ENCODE measurements at places on chromosomes 3 and 15.
A peak's percentile ranks its signal among the peaks of the same experiment; 100 is the strongest.

GRCh38 chr3:129513705-129514104 lies 14.7 kb upstream of the RHO start:
- DNase-seq: no peak

DNA sequence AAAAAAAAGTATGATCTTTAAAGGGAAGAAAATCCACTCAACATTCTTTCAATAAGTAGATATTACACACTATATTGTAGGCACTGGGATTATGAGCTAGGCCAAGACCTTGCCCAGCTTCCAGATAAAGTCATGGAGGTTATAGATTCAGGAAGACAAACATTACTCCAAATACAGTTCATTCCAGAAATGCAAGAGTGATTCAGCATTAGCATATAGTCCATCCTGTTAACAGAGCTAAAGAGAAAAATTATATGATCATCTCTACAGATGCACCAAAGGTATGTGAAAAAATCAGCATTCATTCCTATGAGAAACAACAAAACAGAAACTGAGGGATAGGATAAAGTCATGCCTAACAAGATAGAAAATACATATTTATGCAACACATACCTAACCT lies 42.1 kb upstream of the NSMCE3 start:
- DNase-seq: no peak

GRCh38 chr15:49852756-49853155 lies 231.9 kb downstream of the DTWD1 start:
- DNase-seq: no peak

GRCh38 chr15:80662757-80663553 lies 32.2 kb upstream of the ABHD17C start:
- DNase-seq: no peak

GRCh38 chr3:129890125-129890524 lies 3.4 kb downstream of the TMCC1 start:
- no peak for DNase-seq

DNA sequence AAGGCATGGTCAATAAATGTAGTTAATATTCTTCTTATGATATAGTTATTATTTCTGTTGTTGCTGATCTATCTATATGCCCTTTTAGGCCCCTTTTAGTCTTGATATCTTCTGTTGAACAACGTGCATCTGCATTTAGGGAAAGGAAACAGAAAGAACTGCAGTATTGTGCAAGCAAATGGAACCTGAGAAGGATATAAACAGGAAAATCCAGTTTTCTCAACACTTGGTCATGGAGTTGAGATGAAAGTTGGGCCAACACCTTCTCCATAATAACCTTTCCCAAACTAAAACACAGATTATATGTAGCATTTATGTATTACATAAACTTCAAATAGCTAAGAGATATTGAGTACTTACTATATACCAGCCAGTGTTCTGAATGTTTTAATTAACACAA lies 179.7 kb downstream of the ADAMTS9 start:
- no peak for DNase-seq

- peak; percentile 15 for DNase-seq
These were observed 149.9 kb upstream of the RASGRP1 start for GRCh38 chr15:38714309-38715072.

DNA sequence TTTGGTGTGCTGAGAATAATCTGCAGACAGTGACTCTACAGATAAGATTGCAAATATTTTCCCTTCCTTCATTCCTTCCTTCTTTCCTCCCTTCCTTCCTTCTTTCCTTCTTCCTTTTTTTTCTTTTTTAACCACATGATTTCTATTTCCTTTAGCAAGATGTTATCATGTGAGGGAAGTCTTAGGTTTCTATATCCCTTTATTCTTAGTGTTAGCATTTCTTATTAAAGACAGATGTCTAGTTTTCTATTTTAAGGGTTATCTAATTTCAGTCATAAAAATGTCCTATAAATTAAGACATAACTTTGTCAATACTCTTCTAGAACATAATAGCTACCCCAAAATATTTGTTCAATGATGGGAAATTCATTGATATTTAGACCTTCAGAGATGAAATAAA lies 470.9 kb downstream of the LPP start:
- DNase-seq: no peak

DNA sequence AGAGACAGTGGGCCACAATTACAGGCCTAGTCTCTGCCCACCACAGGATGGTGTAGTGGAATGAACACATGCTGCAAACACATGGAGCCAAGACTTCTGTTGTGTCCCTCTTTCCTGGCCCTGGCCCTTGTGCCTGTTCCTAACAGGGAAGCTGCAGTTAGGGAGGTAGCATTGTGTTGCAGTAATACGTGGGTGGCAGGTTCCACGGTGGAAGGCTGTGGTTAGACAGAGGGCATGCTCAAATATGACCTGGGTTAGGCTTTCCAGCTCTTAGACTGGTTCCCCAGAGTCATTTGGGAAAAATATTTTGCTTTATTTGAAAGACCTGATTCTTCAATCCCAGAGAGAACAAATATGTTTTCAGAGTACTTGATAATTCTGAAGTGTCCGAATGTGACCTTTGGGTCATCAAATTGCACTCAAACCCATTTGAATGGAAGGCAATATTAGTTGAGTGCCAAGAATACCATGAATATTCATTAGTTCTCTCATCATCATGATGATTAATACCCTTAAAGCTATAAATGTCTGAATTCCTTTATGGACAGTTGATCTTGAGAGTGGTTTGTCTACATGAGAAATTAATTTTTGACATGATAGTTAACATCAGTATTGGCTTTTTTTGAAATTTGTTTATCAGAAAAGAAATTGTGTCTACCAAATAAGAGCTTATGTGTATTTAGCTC lies 28.5 kb downstream of the PLAAT1 start:
- no peak for DNase-seq

- DNase-seq: no peak
These were observed 204.7 kb downstream of the TBL1XR1 start for GRCh38 chr3:176992565-176992964.

DNA sequence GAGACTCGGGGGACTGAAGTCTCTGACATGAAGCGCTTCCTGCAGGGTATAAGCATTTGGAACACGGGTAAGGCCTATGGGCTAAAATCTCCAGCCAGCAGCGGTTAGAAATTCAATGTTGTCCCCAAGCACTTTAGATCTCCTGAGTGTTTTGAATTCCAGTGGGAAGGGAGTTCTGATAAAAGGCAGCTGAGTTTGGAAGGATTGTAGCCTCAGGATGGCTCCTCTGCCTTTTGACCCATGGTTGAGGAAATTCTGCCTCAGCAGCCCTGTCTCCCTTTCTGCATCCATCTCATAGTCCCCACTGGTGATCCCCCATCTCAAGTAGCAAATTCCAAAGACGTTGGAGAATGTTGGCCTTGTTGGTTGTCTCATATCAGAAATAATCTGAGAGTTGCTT lies 24.2 kb upstream of the HACD2 start:
- no peak for DNase-seq

DNA sequence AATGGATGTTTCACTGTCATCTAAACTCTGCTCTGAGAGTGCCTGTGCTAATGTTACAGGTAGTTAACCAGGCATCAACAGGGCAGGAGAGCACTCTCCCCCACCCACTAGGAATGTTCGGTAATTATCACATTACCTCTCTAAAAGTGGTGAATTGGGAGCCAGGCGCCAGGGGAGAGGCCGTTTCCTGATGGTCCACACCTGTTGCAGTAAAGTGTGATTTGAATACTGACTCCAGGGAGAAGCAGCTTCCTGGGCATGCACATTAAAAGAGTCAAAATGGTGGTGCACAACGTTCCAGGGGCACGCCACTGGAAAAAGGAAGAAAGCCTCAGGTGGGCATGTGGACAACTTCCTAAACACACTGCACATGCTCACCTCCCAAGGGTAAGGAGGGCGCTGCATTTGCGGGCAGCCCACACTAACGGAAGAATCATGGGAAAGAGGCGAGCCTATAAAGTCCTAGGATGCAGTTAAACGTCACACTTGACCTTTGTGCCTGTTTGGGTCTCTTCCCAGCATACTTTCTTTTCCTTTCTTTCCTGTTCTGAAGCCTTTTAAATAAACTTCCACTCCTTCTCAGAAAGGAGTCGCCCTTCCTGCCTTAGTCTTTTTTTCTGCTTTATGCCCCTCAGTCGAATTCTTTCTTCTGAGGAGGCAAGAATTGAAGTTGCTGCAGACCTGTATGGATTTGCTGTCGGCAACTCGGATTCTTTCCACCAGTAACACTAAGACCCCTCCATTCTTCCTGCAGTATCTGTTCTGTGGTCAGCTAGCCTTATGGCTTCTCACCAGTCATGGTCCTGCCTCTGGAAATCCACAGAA lies 28.9 kb upstream of the GPD1L start:
- DNase-seq: no peak

DNA sequence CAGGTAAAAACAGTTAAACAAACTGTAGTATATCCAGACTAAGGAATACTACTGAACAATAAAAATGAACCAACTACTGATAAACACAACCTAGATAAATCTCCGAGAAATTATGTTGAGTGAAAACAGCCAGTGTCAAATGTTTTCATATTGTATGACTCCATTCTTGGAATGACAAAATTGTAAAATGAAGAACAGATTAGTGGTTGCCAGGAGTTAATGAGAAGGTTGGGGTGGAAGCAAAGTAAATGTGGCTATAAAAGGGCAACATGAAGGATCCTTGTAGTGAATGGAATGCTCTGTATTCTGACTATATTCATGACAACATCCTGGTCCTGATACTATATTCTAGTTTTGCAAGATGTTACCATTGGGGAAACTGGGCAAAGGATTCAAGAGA lies 27.5 kb upstream of the ACKR4 start:
- DNase-seq: no peak

DNA sequence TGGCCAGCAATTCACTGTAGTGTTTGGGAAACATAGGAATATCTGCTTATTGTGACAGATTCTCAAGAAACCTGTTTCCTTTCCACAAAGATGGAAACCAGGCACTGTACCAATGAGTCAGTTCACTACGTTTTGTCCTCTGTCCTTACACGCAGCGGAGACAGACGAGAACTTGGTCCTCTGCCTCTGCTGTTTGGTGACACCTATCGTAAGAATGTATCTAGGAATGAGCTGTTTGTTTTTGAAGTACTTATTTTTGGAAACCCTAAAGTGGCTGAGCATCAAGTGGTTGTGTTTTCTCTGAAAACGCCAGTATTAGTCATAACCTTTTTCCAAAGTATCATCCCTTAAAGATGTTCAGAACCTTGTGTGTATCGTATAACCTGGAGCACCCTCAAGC lies 93.0 kb downstream of the PGPEP1L start:
- DNase-seq: no peak

DNA sequence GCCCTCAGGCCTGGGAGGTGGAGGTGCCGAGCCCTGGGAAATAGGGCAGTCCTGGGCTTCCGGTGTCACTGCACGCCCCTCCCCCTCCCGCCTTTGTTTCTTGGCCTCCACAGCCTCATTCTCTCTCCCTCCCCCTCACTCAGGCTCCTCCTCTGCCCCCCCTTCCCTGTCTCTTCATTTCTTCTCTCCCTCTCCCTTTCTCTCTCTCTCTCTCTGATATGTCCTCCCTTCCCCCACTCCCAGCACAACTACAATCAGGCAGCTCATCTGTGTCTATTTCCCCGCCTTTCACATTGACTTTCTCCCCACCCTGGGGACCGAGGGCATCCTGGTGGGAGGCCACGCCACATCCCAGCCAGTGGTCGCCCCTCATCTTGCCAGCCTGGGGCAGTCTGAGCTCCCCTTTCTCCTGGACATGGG lies 40.2 kb downstream of the IDH2 start:
- no peak for DNase-seq

- no peak for DNase-seq
These were observed 40.9 kb downstream of the CBLB start for GRCh38 chr3:105827959-105828358.

DNA sequence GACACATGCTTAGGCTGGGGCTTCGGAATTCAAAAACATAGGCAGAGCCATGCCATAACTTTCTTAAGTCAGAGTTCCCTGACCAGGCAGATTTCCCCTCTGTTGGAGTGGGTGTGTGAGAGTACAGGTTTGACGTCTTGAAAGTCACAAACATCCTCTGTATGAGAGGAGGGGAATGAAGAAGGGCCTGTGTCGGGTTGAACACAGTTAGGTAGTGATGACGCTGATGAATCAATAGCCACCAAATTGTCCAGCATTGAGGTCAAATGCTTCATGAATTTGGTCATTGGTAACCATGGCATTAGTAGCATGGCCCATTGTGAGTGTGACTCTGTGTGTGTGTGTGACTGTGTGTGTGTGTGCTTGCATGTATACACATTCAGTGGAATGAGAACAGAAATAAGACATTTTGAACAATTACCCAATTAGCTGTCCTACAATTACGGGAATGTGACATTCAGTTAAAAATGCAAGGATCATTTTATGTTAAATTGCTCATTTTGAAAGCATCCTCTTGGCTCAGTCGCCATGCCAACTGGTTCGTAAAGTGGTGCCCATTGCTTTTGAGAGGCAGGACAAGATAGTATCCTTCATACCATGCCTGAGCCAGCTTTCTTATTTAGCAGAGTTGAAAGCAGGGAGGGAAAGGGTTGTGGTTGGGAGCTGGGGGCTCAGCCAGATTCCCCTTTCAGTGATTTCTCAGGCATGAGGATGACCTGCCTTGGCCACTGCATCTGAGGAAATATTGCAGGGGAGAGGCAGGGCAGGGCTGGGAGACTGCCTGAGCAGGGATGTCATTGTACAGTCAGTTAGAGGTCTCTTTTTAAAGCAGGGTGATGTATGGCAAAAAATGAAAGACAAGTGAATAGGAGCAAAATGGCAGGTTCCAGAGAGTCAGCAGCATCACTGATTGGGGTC lies 35.4 kb downstream of the RBP2 start:
- DNase-seq: no peak

GRCh38 chr3:150014782-150015181 lies 44.1 kb upstream of the PFN2 start:
- DNase-seq: no peak

- no peak for DNase-seq
These were observed 82.7 kb upstream of the VGLL3 start for GRCh38 chr3:87073496-87074145.

DNA sequence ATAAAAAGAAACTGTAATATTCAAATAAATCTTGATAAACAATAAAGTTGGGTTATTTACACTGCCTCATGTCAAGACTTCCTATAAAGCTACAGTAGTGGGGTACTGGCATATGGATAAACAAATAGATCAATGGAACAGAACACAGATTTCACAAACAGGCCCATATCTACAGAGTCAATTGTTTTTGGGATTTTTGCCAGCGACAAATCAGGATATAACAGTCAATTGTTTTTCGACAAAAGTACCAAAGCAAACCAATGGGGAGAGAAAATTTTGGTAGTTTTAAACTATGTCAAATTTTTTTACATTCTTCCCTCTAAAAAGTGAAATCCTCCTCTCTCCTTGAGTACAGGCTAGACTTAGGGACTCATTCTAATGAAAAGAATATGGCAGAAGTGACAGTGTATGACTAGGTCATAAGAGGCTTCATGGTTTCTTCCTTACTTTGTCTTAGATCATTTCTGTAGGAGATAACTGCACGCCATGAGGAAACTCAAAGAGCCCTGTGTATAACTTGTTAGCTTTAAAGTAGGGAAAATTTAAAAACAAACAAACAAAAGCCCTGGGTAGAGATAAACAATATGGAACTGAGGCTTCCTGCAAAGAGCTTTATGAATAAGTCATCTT lies 16.9 kb downstream of the IP6K1 start:
- no peak for DNase-seq

GRCh38 chr3:16079519-16079918 lies 95.0 kb upstream of the GALNT15 start:
- no peak for DNase-seq

Measured in spinal cord (tissue), 10 donors.